ENCODE measurements at places on chromosomes 6 and 20.

DNA sequence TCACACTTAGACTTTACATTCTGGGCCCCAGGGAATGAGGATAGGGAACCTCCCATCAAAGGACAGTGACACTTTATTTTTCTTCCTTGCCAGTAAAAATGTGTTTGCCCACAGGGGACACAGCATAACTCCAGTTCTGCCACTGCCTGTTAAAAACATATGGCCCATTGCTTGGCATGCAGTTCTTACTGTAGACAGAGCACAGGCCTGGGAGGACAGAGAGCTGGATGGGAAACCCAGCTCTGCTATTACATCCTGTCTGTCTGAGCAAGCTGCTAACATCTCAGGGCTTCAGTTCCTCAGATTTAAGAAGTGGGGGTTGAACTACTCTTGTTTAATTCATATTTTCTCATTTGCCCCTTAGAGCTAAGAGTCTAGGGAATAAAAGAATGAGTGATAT is 120.2 kb downstream of the AKAP7 start:
- DNase-seq, result peak; percentile 73

DNA sequence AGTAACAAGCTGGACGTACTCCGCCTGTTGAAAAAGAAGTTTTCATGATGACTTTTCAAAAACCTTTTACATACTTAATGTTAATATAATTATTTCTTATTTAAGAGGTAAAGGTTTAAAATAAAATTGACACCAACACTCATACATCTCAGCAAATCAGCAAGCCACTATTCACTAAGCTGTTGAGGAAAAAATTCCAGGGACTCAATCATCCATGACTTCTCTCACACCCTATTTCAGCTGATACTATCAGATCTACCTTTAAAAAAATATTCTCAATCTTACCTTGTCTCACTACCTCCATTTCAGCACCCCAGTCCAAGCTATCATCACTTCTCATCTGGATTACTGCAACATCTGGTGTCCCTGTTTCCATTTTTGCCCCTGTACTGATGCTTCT is 109.3 kb downstream of the HACE1 start:
- DNase-seq, result no peak

- DNase-seq, result no peak
Measured at GRCh38 chr6:112027942-112028674, 25.8 kb upstream of the CCN6 start.

DNA sequence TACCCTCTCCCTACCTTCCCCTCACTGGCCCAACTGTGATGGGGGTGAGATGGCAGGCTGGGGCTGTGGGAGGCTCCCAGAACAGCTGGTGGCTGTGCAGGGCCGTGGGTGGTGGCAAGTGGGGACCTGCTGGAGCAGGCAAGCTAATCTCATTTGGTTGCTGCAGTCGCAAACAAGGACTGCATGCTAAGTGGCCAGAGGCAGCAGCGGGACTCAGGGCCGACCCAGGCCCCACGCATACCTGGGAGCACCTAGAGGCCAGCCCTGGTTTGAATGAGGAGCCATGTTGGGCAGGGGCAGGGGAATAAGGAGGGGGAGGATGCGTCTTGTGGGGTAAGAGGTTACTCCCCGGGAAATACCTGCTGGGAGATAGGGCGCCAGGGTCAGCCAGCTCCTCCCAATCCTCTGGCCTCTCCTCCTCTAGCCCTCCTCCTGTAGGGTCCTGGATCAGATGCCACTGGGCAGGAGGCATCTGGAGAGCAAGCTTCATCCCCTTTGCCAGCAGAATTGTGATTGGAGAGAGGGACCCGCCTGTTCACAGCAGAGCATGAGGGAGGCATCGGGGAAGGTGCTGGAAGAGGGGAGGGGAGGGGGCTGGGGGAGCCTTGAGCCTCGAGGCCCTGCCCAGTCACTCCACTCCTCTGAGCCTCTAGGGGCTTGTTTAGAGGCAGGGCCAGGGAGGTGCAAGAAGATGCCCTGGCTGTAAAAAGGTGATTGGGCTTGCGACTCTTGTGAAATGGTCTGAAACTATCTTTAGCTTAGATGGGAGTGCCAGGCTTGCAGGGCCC is 24.3 kb upstream of the CDH22 start:
- peak; percentile 60 for DNase-seq

- peak; percentile 96 for DNase-seq
Measured at GRCh38 chr20:21387528-21387927, 9.8 kb downstream of the NKX2-4 start.

GRCh38 chr6:13006578-13007300 is 290.2 kb downstream of the PHACTR1 start:
- peak; percentile 46 for DNase-seq

GRCh38 chr6:10205892-10206291 is 209.0 kb downstream of the TFAP2A start:
- DNase-seq, result no peak

DNA sequence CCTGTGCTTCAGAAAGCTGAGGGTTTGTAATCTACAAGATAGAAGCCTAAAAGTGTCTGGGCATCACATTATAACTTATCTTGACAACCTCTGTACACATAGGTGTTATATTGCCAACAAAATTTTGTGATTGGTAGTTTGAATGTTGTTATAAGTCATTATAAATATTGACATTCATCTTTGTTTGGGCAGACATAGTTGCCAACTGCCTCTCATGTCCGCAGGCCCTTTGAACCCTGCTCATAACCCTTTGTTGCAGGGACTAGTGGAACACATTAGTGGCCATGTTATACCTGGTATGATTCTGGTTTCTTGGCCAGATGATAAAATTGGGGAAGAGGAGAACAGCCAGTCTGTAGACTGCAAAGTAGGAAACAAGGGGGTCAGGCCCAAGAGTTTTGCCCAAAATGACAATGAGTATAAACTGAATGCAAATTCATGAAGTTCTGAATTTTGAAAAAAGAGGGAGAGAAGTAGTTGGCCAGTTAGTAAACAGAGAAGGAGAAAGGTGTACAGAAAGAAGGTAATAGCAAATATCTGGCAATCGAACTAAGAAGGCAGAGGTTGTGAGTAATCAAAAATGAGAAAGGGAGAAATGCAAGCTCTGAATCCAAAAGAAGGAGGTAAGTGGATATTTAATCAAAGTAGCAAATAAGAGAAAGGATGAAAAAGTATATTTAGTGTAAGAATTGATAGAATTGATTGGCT is 21.6 kb upstream of the LMBRD1 start:
- DNase-seq, result peak; percentile 50

DNA sequence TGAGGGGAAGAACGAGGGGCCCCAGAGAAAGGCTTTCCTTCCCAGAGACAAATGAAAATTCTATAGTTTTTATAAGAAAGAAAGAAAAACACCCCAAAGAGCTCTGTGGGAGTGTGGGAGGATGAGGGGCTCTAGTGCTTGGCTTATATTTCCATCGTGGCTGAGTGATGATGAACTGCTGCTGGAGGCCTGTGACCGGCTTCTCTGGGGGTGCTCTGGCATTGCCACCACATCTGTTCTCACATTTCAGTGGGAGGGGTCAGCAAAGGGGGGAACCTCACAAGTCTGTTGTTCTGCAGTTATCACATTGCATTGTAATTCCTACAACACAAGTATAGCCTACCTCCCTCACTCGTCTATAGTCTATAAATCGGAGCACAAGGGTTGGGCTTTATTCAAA is 67.6 kb upstream of the BACH2 start:
- no peak for DNase-seq

DNA sequence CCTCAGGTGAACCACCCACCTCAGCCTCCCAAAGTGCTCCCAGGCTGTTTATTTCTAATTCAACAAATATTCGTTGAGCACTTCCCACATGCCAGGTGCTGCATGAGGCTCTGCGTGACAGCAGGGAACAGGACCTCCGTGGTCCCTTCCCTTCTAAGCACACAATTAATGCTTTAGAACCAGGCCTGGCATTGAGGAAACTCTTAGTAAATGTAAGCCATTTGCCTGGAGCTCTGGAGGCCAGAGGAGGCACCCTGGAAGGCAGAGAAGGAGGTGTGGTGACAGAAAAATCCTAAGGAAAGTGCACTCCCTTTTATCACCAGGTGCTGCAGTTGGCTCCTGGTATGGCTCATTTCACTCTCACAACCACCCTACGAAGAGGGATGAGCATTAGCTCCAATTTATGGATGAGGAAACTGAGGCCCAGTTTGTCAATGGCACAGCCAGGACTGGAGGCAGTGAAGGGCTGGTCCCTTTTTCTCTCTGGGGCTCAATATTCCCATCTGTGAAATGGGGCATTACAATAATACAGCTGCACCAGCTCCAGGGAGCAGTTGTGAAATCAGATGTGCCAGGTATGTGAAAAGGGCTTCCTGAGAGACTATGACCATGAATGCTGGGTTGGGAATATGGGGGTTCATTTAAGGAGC is 8.1 kb upstream of the ID1 start:
- DNase-seq, result peak; percentile 87

GRCh38 chr6:151330130-151330696 is 61.1 kb downstream of the ZBTB2 start:
- no peak for DNase-seq

GRCh38 chr20:58583176-58583575 is 67.9 kb upstream of the STX16 start:
- no peak for DNase-seq

DNA sequence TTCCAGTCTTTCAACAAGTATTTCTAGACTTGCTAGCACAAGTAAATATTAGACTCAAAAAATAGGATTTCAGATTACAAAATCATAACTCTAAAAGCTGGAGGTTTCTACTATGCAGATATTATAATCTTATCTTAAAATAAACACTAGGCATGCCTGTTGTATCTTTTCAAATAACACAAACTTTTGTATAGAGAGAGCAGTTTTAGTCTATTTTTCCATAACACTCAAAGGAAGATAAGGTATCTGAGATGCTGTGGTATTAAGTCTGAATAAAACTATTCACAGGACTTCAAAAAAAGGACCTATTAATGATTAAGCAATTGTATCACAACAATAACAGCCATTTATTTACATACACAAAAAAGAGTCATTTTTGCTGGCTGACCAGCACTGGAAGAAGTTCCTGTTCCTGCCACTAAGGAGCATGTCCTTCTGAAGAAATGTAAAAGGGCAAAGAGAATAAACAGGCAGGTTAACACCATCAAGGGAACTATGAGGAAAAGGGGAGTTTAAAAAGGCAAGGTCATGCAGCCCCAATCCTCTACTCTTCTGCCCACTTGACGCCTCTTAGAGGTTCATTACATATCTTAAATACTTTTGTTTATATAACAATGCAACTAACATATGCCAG is 39.4 kb downstream of the REPS1 start:
- peak; percentile 36 for DNase-seq

- DNase-seq, result peak; percentile 24
Measured at GRCh38 chr20:57657535-57658446, 37.6 kb upstream of the ZBP1 start.

DNA sequence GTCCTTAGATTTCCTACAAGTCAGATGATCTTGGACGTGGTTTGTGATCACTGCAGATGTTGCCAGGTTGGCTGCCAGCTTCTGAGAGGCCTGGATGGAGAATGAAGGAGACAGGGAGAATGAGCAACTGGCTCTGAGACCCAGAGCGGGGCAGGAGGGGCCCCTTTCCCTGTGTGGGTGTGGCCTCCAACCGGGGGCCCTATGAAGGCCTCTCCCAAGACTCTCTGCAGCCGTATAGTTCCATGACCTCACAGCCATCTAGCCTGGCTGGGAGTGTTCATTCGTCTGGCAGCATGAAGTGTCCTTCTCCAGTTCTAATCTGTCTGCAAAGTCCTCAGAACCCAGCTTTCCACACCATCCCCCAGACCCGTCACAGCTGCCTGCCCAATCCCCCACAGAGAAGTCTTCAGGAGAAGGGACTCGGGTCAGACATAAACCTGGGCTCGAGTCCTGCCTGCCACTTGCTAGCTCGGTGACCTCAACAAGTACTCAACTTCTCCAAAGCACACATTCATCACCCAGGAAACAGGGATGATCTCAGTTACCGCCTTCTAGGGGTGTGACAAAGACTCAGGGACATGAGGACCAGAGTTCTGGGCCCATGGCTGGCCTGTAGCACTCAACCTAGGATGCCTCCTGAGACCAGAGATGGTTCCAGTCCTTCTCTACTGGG is 122.6 kb downstream of the EDN3 start:
- DNase-seq, result no peak

- DNase-seq, result no peak
Measured at GRCh38 chr6:100780648-100781047, 100.5 kb downstream of the ASCC3 start.

DNA sequence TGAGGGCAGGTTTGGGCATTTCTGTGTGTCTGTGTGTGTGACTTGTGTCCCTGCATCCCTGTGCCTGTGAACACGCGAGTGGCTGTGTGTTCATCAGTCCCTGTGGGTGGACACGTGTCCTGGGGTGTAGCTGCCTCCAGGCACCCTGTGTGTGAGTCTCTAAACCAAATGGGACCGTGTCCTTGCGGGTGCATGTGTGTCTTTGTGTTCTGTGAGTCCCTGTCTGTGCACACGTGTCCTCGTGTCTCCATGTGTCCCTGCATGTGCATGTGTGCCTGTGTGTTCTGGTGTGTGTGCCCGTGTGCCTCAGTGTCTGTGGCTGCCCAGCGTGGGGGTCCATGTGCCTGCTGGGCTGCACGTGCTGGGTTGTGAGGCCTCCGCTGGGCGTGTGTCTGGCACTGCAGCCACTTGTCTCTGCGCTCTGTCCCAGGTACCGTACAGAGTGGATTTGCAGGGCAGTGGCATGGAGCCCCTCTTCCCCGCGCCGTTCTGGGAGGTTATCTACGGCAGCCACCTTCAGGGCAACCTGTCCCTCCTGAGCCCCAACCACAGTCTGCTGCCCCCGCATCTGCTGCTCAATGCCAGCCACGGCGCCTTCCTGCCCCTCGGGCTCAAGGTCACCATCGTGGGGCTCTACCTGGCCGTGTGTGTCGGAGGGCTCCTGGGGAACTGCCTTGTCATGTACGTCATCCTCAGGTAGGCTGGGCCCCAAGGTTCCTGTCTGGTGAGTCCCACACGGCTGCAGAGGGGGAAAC is 8.2 kb upstream of the LKAAEAR1 start:
- DNase-seq, result no peak

DNA sequence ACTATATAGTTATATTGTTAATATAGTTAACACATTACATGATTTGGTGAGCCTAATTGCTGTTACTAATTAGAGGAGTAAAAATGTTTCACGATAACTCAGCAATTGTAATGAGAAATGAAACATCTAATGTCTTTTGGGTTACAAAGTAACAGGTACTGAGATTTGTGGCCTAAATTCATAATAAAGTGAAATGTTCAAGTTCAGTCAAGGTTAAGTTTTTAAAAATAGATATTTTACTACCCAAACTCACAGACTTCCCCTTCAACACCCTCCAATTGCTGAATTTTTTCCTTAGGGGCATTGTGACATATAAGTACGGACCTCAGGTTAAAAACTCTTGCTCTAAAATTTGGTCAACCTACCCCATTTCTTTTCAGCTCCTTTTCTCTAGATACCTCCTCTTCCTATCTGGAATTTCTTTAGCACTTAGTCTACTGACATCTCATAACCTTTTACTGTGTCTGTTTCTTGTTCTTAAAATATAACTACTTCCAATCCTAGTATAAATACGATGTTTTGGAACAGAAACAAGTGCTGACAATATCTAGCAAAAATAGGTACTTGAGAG is 112.3 kb upstream of the PRSS16 start:
- DNase-seq, result no peak

GRCh38 chr20:15937179-15937578 is 636.1 kb downstream of the KIF16B start:
- no peak for DNase-seq

Measured in NCI-H69 (cell line).